Body of pancreas (tissue), 4 donors: ENCODE measurements at places on chromosomes 1 and 21. TPM values are rescaled to one million over a fixed set of nuclear protein-coding genes. Genes with fewer than 3 reads are reported as not detected.

ERVH48-1 gene
- 0.52 TPM for total RNA-seq

CSTB gene
- total RNA-seq = 8.6 TPM

SMPDL3B gene
- 28.0 TPM for total RNA-seq

TNNT2 gene
- total RNA-seq = 1.8 TPM

RBM11 gene
- 0.52 TPM for total RNA-seq

CDC42 gene
- 72.1 TPM for total RNA-seq

WNT3A gene
- total RNA-seq = not detected

PGBD5 gene
- 2.6 TPM for total RNA-seq

SPRR5 gene
- not detected for total RNA-seq

TPTE gene
- total RNA-seq = not detected

SYPL2 gene
- total RNA-seq = 1.8 TPM

C8A gene
- not detected for total RNA-seq

ALPL gene
- total RNA-seq = 3.4 TPM

S100A2 gene
- not detected for total RNA-seq

TLCD4 gene
- total RNA-seq = 15.6 TPM

SPRR1A gene
- not detected for total RNA-seq

PARP1 gene
- 72.8 TPM for total RNA-seq

IVL gene
- not detected for total RNA-seq

FCRL2 gene
- not detected for total RNA-seq

EPHA2 gene
- 26.7 TPM for total RNA-seq

MRPS6 gene
- total RNA-seq = 2.3 TPM

PEX10 gene
- total RNA-seq = 26.5 TPM

LRRC8C gene
- total RNA-seq = 4.6 TPM

RHBG gene
- total RNA-seq = not detected

NFIA gene
- 21.5 TPM for total RNA-seq

TMCO2 gene
- not detected for total RNA-seq
